ENCODE measurements at places on chromosomes 6 and 20.
A peak's percentile ranks its signal among the peaks of the same experiment; 100 is the strongest.

- DNase-seq, result no peak
Observed at GRCh38 chr20:16760431-16761304, 12.5 kb downstream of the OTOR start.

- peak; percentile 17 for DNase-seq
Observed at GRCh38 chr6:164035900-164036485, 621.5 kb downstream of the QKI start.

DNA sequence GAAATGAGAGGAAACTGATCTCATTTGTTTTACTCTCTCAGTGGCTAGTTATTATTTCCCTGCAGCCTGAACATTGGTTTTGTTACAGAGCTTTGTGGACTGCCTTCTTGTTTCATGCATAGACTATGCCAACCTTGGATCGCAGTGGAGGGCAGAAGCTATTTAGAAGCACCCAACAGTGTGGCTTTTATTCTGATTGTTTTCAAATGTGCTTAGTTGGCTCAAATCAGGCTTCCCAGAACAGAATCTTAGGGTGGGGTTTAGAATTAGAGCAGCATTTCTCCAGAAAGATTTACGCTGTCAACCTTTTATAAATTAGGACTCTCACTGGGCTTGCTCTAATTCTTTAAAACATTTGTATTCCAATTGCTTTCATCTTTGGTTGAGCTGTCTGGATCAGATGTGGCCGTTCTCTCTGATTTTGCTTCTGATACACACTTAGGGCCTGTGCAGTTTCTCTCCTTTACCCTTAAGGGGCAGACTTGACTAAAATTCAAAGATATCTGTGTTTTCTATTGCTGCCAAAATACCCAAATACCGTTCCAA lies 210.3 kb downstream of the BCKDHB start:
- no peak for DNase-seq

DNA sequence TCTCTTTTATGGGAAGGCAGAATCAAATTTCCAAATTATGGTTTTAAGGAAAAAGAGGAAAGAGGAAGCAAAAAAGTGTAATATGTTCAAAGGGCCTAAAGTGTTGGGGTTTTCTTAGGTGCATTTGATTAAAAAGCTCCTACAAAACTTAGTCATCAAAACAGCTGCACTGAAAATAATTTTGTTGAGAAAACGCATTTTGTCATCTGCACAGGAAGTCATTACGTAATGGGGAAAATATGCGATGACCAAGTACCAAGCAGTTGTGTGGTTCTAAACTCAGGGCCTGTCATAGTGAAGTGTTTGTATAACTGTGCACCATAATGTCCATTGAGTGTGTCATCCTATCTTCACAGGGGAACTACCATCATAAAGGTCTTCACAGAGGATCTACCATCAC lies 15.6 kb downstream of the HAO1 start:
- DNase-seq, result no peak

DNA sequence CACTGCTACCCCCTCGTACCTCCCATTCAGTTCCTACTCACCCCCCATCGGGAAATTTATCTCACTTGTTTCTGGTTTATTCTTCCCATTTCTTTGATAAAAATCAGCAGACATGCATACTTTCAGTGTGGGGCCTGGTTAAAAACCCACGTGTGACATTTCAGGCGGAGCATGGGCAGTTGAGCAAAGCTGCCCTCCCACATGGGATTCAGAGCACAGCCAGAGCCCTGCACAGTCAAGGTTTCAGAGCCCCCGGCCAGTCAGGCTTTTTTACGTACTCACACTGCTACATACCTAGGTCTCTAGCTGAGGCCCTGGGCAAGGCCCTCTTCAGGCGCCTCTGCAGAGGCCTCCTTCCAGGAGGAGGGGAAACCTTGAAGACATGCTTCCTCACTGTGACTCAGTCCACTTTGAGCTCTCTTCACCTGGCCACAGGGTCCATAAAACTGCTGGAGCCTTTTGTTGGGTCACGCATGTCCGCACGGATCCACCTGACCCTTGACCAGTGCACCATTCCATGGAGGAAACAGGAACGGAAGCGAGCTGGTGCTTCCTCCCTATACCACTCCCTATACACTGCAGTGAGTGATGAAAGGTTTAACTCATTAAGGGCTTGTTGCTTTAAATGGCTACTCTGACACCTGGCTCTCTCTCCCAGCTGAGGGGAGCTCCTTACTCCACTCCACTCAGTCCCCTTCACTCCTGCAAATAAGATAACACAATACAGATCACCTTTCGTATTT lies 713.3 kb downstream of the PRKN start:
- DNase-seq, result no peak

DNA sequence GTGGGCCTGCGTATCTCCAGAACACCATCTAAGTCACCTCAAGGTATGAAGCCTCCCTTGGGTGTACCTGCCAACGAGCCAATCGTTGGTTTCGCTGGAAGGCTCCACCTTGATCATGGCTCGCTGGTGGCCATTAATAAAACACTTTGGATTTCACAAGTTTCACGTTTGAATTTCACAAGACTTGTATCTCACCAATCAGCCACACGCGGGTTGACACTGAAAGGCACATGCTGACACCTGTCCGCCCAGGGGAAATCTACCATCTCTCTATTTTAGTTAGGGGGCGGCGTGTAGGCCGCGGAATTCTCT lies 586 bp upstream of the HMGA1 start:
- peak; percentile 71 for DNase-seq
